ENCODE measurements at places on chromosomes 5 and 9. TPM values are rescaled to one million over a fixed set of nuclear protein-coding genes. Genes with fewer than 3 reads are reported as not detected.

DNA sequence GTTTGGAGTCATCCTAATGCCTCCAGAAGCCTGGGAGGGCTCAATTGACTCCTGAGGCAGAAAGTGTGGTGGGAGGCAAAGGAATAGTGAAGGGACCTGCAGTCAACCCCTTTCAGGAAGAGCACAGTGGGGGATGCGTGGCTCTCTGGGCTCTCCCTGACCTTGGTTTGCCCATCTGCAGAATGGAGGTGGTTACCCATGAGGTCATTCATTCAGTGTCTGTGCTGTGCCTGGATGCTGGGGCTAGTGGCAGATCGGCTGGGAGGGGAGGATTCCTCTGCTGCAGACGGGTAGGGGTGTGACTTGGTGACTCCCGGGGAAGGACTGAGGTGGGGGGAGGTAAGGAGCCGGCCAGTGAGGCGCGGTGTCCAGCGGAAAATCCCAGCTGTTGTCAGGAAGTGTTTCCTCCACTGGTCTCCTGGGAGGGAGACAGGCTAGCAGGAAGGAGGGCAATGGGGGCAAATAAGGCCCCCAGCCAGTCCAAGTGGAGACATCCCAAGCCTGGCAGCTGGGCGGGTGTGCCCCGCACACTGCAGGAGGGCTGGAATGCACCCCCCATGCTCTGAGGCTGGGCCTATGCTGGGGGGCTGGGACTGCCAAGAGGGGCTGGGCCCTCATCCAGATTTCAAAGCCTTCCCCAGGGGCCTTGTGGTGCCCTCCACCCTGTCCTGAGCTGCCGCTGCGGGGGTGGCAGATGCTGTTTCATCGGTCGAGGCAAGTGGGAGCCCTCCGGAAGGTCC lies 10.9 kb downstream of the CXXC5 start:
- no peak for DNase-seq

The S1PR3 gene
- 47.4 TPM for polyA plus RNA-seq

- no peak for DNase-seq
Measured at GRCh38 chr9:122347348-122348287, 23.2 kb upstream of the PTGS1 start.

DNA sequence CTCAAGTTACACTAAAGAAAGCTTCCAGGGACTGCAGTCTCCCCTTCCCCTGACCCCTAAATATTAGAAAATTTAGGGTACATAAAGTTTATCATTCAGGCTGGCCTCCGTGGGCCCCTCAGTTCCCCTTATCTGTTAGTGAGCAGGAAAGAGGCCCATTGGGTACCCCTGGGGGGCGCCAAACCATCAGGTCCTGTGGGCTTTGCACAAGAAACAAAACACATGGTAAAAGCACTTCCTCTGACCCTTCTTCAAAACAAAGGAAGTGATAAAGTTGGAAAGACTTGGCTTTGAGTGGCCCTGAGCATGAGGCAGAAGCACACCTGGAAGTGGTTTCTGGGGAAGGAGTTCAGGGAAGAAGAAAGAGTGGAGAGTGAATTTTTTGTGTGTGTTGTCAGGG lies 213.0 kb downstream of the SMARCA2 start:
- DNase-seq = no peak

GRCh38 chr5:179327021-179327735 lies 18.1 kb downstream of the ADAMTS2 start:
- DNase-seq = no peak

DNA sequence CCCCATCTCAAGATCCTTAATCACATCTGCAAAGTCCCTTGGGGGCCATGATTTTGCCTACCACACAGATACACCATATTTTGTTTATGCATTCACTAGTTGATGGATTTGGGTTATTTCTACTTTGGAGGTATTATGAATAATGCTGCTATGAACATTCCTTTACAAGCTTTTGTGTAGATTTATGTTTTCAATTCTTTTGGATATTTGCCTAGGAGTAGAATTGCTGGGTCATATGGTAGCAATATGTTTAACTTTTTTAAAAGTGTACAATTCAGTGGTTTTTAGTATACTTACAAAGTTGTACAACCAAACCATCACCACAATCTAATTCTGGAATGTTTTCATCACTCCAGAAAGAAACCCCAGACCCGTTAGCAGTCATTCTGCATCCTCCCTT lies 7.8 kb upstream of the ANP32B start:
- DNase-seq = no peak

GRCh38 chr5:153463806-153464205 lies 26.7 kb upstream of the GRIA1 start:
- DNase-seq = no peak
